Activated CD4-positive, alpha-beta memory T cell treated with anti-CD3 and anti-CD28 coated beads, Interleukin-2, amount 10 ng/mL, durations not matched to agents 7 days and 5 days (primary cell): ENCODE measurements at places on chromosomes 2 and 18. TPM values are rescaled to one million over a fixed set of nuclear protein-coding genes. Genes with fewer than 3 reads are reported as not detected.

The CHN1 gene
- 1.5 TPM for total RNA-seq

The TPGS2 gene
- total RNA-seq: 110 TPM

DNA sequence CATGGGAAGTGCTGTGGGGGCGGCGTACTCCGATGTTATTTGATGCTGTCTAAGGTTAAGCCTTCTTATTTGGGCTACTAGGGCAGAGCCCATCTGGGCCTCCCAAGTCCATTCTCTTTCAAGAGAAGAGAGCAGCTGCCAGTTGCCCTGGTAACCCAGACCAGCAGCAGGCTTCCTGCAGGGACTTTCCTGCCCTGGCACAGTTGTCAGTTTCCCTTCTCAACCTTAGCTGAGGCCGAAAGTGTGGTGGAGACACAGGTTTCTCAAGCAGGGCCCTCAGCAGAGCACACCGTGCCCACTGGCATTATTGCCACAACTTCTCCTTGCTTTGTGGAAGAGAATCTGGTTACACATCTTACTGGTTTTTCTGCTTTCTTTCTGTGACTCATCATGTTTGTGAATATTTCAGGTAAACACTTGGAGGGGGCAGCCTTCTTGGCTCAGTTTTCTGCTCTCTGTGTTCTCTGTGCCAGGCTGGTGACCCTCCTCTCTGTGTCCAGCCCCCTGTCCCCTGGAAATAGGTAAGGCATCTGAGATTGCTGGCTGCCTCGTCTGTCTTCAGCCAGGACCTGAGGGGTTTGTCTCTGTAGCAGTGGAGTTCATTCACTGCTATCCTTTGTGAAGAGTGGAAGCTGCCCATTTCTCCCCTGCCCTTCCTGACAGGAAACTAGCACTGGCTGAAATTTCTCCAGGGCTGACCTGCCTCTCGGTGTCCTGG is 111.0 kb downstream of the B3GNT2 start:
- DNase-seq: peak; percentile 49

GRCh38 chr2:160351956-160352355 is 141.7 kb downstream of the RBMS1 start:
- DNase-seq: no peak

DNA sequence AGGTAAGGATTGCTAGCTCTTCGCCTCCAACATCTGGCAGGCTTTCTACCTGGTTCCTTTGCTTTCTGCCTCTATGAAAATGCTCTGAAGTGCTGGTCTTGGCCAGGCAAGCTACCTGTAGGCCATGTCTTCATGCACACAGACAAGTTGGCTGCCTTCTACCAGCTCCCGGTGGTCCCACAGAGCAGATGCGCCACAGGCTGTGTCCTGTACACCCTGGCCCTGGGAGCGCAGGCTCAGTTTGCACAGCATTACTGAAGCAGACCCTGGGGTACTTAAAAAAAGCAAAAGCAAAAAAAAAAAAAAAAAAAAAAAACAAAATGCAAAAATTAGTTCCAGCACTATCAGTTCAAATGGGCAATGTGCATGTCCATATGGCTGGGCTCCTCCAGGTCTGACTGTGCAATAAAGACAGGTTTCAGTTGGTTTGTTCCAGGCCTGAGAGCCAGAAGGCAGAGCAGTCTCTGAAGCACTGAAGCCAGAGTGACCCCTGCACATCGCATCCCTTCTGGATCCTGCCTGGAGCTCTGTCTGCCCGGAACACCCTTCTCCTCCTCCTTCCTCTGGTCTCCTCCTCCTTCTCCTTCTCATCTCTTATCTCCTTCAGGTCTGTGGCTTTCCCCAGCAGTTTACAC is 288.0 kb upstream of the REV1 start:
- no peak for DNase-seq
